D721Med (cell line): ENCODE measurements at places on chromosomes 1 and 21.

GRCh38 chr21:33861125-33861524, 54.5 kb downstream of the ATP5PO start:
- no peak for DNase-seq

GRCh38 chr21:41769111-41769510, 2.3 kb upstream of the RIPK4 start:
- no peak for DNase-seq

- DNase-seq, result no peak
Measured at GRCh38 chr1:36542024-36542961, 59.6 kb upstream of the CSF3R start.

DNA sequence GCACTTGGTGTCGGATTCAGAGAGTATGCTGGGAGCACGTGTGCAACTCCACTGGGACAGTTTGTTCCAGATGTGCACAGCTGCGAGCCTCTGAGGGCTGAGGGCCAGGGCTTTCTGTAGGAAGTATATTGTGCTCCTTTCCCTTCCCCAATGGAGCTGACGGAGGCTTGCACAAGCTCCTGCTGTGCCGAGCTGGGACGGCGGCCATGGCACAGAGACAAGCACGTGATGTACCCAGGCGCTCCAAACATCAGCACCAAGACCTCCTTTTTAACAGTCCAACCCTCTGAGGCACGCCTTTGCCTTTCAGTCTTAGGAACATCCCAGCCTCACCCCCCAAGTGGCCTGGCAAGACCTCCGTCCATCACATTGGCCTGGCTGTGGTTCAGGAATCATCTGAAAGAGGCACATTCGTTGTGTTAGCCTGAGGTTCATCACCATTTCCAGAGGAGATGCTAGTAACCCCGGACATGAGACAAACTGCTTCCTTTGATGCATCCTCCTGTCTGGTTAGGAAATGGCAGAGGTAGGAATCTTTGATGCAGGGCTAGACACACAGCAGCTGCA, 339.2 kb upstream of the KAZN start:
- no peak for DNase-seq
